Spinal cord (tissue), 10 donors: ENCODE measurements at places on chromosomes 11 and 22. TPM values are rescaled to one million over a fixed set of nuclear protein-coding genes. Genes with fewer than 3 reads are reported as not detected.

Gene MTFP1
- total RNA-seq, result 9.5 TPM

Gene DCDC1
- total RNA-seq, result 7.7 TPM

Gene NTM
- total RNA-seq, result 144 TPM

Gene OR51I1
- 0.28 TPM for total RNA-seq

Gene GRIA4
- 206 TPM for total RNA-seq

GRCh38 chr22:33302549-33302948, 244.4 kb upstream of the SYN3 start:
- no peak for DNase-seq
- H3K36me3 ChIP-seq, result peaks cover 7% of the 10 kb centered on the region
- H3K27ac ChIP-seq, result no peak overlapping the region
- no peaks in the 10 kb centered on the region for H3K27me3 ChIP-seq
- peaks cover 14% of the 10 kb centered on the region for H3K4me1 ChIP-seq
- no peak overlapping the region for H3K4me3 ChIP-seq

DNA sequence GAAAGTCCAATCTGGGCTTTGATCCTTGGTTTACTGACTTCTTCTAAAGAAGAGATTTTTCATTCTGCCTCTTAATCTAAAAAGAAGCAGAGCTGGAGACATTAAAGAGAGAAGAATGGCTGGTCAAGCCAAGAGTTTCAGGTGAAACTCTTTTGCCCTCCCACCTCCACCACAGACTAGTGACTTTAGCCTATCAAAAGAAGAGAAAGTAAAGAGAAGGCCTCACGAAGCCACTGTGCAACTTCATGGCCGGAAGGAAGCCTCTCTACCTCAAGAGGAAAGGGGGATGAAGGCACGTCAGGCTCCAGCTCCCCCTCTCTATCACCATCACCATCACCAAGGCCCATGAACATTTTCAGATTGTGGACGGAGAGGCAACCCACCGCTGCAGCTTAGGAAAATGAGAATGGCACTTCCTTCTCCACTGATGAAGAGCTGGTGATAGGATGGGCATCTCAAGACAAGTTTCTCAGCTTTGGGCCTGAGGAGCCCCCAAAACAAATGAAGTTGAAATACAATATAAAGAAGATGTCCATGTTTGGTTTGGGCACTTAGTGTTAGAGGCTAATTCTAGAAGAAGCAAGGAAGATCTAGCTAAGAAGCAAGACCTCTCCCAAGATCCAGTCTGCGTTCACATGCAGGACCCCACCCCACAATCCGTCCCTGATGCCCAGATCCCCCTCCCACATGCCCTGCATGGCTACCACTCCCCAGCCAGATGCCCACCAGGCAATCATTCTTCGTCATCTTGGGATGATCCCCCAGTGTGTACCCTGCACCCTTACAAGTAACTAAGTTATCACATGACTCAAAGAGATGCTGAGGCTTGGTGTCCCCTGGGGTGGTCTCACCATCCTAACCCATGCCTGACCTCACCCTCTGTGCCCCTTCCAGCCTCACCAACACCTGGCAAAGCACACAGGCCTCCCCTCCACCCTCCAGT, 52.6 kb downstream of the IGSF9B start:
- H3K27me3 ChIP-seq, result no peaks in the 10 kb centered on the region
- no peak for DNase-seq
- no peak overlapping the region for H3K4me3 ChIP-seq
- H3K36me3 ChIP-seq, result peaks cover 75% of the 10 kb centered on the region
- H3K27ac ChIP-seq, result no peak overlapping the region
- H3K4me1 ChIP-seq, result no peaks in the 10 kb centered on the region

DNA sequence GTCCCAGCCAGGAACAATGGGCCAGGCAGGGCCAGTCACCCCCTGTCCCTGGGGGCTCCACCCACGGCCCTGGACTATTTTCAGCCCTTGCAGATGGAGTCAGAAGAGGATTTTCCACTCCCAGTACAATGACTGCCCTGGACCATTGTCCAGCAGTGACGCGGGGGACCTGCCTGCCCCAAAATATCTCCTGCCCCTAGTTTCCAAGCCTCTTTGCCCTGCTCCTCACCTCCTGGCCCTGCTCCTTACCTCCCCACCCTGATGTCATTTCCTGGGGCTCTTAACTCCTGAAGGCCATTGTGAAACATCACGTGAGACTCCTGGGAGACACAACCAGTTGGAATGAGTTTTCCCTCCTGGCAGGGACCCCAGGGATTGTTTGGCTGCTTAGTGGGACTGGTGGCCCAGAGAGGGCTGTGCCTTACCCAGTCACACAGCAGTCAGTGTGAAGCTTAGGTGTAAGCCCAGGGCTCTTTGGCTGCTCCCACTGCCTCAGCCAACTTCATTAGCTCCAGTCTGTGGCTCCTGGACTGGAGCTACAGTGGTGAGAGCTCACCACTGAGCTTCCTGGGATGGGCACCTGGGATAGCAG, 22.2 kb downstream of the P2RY2 start:
- H3K4me3 ChIP-seq, result no peak overlapping the region
- H3K27ac ChIP-seq, result no peak overlapping the region
- H3K36me3 ChIP-seq, result no peaks in the 10 kb centered on the region
- H3K27me3 ChIP-seq, result no peaks in the 10 kb centered on the region
- H3K4me1 ChIP-seq, result peaks cover 10% of the 10 kb centered on the region
- no peak for DNase-seq

- H3K4me3 ChIP-seq, result no peak overlapping the region
- H3K27me3 ChIP-seq, result no peaks in the 10 kb centered on the region
- H3K4me1 ChIP-seq, result no peaks in the 10 kb centered on the region
- H3K27ac ChIP-seq, result no peak overlapping the region
Observed at GRCh38 chr11:65437436-65438227, 15.0 kb downstream of the NEAT1 start.

DNA sequence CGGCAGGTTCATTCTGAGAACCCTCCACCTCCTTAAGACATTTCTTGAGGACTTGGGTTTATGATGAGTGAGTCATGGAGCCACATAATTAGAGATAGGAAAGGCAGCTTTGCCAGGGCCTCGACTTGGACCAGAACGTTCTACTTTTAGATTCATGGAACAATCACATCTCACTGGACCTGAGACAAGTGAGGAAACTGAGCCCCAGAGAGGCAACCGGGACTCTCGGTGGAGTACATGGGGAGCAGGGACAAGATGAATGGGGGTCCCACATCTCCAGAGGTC, 59.5 kb downstream of the LINC01488 start:
- H3K4me3 ChIP-seq, result no peak overlapping the region
- H3K4me1 ChIP-seq, result peaks cover 37% of the 10 kb centered on the region
- DNase-seq, result no peak

DNA sequence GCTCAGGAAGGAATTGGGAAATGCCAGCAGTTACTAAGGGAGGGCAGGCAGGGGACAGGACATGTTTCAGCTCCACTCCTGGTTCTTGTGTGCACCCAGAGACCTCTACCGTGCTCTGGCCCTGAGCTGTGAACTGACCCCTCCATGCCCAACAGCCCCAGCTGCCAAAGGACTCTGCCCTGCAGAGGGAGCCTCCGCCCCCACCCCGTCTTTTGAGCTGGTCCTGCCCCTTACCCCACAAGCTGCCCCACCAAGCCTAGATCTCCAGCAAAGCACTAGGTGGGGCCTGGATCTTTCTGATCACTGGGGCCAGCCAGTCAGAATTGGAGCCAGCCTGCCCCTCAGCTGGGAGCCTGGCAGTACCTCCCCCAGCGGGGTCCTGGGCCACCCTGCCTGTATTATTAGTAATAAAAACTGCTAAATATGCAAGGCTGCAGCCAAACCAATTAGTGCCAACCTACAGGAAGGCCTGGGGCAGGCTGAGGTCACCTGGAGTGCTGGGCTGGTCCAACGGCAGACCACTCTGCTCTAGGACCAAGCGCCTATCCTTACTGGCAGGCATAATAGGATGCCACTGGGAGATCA, 23.9 kb upstream of the DRICH1 start:
- no peak for DNase-seq
- H3K36me3 ChIP-seq, result peaks cover 64% of the 10 kb centered on the region
- no peak overlapping the region for H3K4me3 ChIP-seq
- H3K27ac ChIP-seq, result no peak overlapping the region
- no peaks in the 10 kb centered on the region for H3K4me1 ChIP-seq

- peaks cover under 1% of the 10 kb centered on the region for H3K27me3 ChIP-seq
- H3K4me3 ChIP-seq, result no peak overlapping the region
- H3K4me1 ChIP-seq, result peaks cover 21% of the 10 kb centered on the region
- no peak overlapping the region for H3K27ac ChIP-seq
- no peak for DNase-seq
- peaks cover 17% of the 10 kb centered on the region for H3K36me3 ChIP-seq
Observed at GRCh38 chr11:64348383-64349024, 8.5 kb downstream of the CCDC88B start.

- no peak overlapping the region for H3K27ac ChIP-seq
- peaks cover 14% of the 10 kb centered on the region for H3K4me1 ChIP-seq
- no peak overlapping the region for H3K4me3 ChIP-seq
Observed at GRCh38 chr22:20587206-20587958, 80.0 kb downstream of the MED15 start.

DNA sequence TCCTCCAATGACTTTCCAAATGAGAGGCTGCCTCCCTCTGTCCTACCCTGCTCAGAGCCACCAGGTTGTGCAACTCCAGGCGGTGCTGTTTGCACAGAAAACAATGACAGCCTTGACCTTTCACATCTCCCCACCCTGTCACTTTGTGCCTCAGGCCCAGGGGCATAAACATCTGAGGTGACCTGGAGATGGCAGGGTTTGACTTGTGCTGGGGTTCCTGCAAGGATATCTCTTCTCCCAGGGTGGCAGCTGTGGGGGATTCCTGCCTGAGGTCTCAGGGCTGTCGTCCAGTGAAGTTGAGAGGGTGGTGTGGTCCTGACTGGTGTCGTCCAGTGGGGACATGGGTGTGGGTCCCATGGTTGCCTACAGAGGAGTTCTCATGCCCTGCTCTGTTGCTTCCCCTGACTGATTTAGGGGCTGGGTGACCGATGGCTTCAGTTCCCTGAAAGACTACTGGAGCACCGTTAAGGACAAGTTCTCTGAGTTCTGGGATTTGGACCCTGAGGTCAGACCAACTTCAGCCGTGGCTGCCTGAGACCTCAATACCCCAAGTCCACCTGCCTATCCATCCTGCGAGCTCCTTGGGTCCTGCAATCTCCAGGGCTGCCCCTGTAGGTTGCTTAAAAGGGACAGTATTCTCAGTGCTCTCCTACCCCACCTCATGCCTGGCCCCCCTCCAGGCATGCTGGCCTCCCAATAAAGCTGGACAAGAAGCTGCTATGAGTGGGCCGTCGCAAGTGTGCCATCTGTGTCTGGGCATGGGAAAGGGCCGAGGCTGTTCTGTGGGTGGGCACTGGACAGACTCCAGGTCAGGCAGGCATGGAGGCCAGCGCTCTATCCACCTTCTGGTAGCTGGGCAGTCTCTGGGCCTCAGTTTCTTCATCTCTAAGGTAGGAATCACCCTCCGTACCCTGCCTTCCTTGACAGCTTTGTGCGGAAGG, 2.9 kb downstream of the APOC3 start:
- DNase-seq, result no peak
- no peak overlapping the region for H3K4me3 ChIP-seq
- no peak overlapping the region for H3K27ac ChIP-seq
- H3K4me1 ChIP-seq, result peaks cover 47% of the 10 kb centered on the region

- H3K4me1 ChIP-seq, result no peaks in the 10 kb centered on the region
- no peak overlapping the region for H3K27ac ChIP-seq
- DNase-seq, result no peak
- no peak overlapping the region for H3K4me3 ChIP-seq
- H3K27me3 ChIP-seq, result no peaks in the 10 kb centered on the region
Observed at GRCh38 chr11:108601150-108601549, 7.6 kb upstream of the EXPH5 start.

DNA sequence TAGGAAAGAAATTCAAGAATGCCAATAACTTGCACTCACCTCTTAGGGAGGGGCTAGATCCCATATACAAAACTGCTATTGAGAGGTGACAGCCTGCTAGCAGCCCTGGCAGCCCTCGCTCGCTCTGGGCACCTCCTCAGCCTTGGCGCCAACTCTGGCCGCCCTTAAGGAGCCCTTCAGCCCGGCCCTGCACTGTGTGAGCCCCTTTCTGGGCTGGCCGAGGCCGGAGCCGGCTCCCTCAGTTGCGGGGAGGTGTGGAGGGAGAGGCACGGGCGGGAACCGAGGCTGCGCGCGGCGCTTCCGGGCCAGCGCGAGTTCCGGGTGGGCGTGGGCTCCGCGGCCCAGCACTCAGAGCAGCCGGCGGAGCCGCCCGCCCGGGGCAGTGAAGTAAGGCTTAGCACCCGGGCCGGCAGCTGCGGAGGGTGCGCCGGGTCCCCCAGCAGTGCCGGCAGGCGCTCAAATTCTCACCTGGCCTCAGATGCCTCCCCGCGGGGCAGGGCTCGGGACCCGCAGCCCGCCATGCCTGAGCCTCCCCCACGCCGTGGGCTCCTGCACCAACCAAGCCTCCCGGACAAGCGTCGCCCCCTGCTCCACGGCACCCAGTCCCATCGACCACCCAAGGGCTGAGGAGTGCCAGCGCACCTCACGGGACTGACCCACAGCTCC, 329.9 kb downstream of the FAM181B start:
- H3K27me3 ChIP-seq, result no peaks in the 10 kb centered on the region
- H3K27ac ChIP-seq, result no peak overlapping the region
- no peak overlapping the region for H3K4me3 ChIP-seq
- H3K36me3 ChIP-seq, result no peaks in the 10 kb centered on the region
- DNase-seq, result no peak
